Activated naive CD4-positive, alpha-beta T cell treated with anti-CD3 and anti-CD28 coated beads for 36 hours (primary cell): ENCODE measurements at places on chromosomes 2 and 18. TPM values are rescaled to one million over a fixed set of nuclear protein-coding genes. Genes with fewer than 3 reads are reported as not detected.
A peak's percentile ranks its signal among the peaks of the same experiment; 100 is the strongest.

The CCDC138 gene
- total RNA-seq: 9.5 TPM

The DSG4 gene
- total RNA-seq: not detected

The RUFY4 gene
- 1.8 TPM for total RNA-seq

The KYNU gene
- total RNA-seq: not detected

The PROM2 gene
- total RNA-seq: 0.89 TPM

DNA sequence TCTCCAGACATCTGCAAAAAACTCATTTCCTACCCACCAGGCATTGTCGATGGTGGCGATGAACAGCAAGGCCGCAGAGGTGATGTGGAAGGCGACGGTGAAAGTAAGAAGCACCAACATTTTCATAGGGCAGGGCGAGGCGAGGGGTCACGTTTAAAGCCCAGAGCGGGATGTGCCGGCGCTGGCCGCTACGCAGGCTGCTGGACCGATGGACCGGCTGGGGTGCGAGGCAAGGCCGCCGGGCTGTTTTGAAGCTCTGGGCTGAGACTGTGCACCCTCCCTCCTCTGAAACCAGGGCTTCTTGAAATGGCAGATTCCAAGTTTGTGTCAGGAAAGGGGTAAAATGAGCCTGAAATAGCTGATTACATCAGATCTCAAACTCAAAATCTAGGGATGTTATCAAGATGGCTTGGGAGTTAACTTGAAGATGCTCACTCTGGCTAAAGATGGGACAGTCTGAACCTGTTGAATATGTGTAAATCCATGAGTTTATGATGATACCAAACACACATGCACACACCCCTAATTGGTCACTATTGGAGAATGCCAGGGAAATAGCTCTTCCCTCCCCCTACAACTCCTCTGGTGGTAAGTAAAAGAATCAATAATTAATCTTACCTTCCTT, 31.6 kb upstream of the GAREM2 start:
- no peak for DNase-seq
- no peak overlapping the region for H3K4me3 ChIP-seq
- H3K36me3 ChIP-seq: peaks cover 1% of the 10 kb centered on the region
- H3K27ac ChIP-seq: no peak overlapping the region
- H3K27me3 ChIP-seq: no peaks in the 10 kb centered on the region

DNA sequence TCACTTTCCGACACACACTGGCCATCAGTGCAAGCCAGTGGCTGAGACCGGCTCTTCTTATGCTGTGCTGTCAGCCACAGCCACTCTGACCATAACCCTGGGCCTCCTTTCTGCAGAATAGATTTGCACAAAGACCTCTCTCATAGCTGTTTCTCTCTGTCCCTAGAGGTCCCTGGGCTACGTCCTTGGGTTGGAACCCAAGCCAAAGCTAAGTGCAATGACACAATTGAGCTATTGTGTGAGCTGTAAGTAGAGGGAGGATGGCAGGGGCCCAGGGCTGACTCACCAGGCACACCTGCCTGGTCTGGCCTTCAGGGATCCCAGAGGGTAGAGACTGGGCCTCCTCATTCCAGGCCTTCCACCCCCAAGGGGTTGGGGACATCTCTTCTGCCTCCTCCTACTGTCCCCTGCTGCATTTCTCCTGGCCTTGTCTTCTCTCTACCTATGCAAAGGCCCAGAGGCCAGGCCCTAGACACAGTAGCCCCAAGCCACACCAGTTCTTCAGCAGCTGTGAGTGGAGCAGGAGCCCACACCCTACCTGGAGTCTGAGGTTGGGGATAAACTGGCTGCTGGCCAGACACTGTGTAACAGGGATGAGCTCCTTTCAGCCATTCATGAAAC, 174.6 kb downstream of the NCK2 start:
- H3K4me1 ChIP-seq: peaks cover 35% of the 10 kb centered on the region
- no peaks in the 10 kb centered on the region for H3K27me3 ChIP-seq
- H3K4me3 ChIP-seq: no peak overlapping the region
- H3K27ac ChIP-seq: no peak overlapping the region
- no peaks in the 10 kb centered on the region for H3K36me3 ChIP-seq
- no peak for DNase-seq

DNA sequence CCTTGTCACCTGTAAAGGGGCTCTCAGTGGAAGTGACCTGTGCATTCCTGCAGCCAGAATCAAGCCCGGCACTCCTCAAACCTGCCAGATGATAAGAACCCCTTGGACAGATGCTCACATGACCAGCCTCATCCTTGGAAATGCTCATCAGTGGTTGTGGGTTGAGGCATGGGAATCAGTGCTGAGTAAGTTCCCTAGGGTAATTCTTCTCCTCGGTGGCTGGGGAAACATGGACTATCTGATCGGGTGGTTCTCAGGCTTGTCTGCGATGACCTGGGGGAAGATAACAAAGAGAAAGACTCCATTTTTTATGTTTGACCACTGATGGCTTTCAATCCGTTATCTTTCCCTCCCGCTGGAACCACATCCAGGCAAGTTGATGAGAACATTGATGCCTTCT, 84.0 kb downstream of the SPP2 start:
- peaks cover 27% of the 10 kb centered on the region for H3K4me1 ChIP-seq
- H3K4me3 ChIP-seq: no peak overlapping the region
- DNase-seq: no peak
- H3K27ac ChIP-seq: no peak overlapping the region

- no peak overlapping the region for H3K4me3 ChIP-seq
- no peak overlapping the region for H3K27ac ChIP-seq
- peaks cover 22% of the 10 kb centered on the region for H3K36me3 ChIP-seq
- peaks cover 58% of the 10 kb centered on the region for H3K4me1 ChIP-seq
- DNase-seq: no peak
Measured at GRCh38 chr18:77084688-77085035, 47.9 kb downstream of the MBP start.

GRCh38 chr2:239696559-239697207, 295.9 kb upstream of the HDAC4 start:
- H3K36me3 ChIP-seq: no peaks in the 10 kb centered on the region
- H3K4me1 ChIP-seq: no peaks in the 10 kb centered on the region
- no peak overlapping the region for H3K4me3 ChIP-seq
- no peaks in the 10 kb centered on the region for H3K27me3 ChIP-seq
- no peak for DNase-seq
- H3K27ac ChIP-seq: no peak overlapping the region

DNA sequence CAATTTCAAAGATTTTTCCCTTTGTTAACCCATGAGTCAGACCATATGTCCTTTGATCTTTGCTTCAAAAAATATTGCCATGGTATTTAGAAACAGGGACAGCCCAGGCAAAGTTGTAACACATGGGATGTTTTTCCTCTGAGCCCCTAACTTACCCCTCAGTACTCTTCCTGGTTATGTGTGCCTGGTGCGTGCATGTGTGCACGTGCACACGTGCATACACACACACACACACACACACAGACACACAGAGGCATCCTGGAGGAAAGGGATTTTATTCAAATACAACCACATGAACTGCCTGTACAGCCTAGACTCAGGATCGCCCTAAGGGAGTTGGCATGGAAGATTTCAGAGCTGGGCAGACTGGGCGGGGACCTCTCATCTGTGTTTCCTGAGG, 5.1 kb downstream of the AFF3 start:
- DNase-seq: no peak
- H3K27me3 ChIP-seq: peaks cover 2% of the 10 kb centered on the region
- H3K27ac ChIP-seq: no peak overlapping the region
- H3K4me1 ChIP-seq: peaks cover 46% of the 10 kb centered on the region
- H3K4me3 ChIP-seq: no peak overlapping the region
- H3K36me3 ChIP-seq: no peaks in the 10 kb centered on the region

DNA sequence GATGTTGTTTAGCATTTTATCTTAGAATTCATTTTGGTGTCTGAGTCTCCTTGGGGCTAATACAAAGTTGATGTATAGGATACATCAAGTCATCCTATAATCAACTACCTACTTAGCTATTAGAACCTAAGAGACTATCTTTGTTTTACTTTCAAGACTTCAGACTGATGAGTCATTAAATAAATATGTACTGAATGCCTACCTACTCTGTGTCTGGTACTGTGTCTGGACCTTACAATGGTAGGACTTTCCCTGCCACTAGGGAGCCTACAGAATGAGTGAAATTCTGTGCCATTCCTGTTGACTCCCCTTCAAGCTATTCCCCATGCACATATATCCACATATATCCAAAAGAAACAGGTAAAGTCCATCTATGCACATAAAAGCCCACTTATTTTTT, 114.5 kb downstream of the ERBB4 start:
- H3K4me3 ChIP-seq: no peak overlapping the region
- no peaks in the 10 kb centered on the region for H3K27me3 ChIP-seq
- no peak overlapping the region for H3K27ac ChIP-seq

GRCh38 chr2:121220995-121221394, 64.0 kb downstream of the TFCP2L1 start:
- no peak for DNase-seq
- no peak overlapping the region for H3K27ac ChIP-seq
- H3K36me3 ChIP-seq: no peaks in the 10 kb centered on the region
- no peaks in the 10 kb centered on the region for H3K4me1 ChIP-seq
- H3K27me3 ChIP-seq: no peaks in the 10 kb centered on the region

- H3K27me3 ChIP-seq: no peaks in the 10 kb centered on the region
- peak overlapping the region; percentile 24 for H3K27ac ChIP-seq
- DNase-seq: peak; percentile 43
- H3K4me1 ChIP-seq: peaks cover 38% of the 10 kb centered on the region
Measured at GRCh38 chr2:118013221-118013723, 598 bp downstream of the CCDC93 start.

GRCh38 chr2:172993931-172994717, 81.5 kb upstream of the MAP3K20 start:
- H3K4me3 ChIP-seq: no peak overlapping the region
- no peaks in the 10 kb centered on the region for H3K4me1 ChIP-seq
- DNase-seq: no peak
- no peaks in the 10 kb centered on the region for H3K27me3 ChIP-seq

DNA sequence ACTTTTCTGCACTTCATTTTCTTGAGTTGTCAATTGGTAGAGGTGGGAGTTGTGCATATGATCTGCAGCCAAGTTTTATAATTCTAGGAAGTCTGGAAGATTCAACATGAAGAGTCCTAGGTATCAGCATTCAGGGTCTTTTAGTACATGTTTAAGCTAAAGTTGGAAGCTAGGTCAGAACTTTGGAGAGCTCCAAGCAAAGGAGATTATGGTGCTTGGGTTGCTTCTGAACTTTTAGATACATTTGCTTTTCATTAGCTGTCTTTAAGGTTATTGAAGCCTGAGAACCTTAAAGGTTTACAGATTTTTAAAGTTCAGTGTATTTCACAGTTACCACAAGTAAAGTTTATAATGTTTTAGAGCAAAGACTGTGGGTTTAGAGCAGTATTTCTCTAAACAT, 85.5 kb downstream of the EPC2 start:
- no peak for DNase-seq
- H3K27me3 ChIP-seq: no peaks in the 10 kb centered on the region
- no peak overlapping the region for H3K27ac ChIP-seq
- H3K36me3 ChIP-seq: peaks cover 13% of the 10 kb centered on the region

DNA sequence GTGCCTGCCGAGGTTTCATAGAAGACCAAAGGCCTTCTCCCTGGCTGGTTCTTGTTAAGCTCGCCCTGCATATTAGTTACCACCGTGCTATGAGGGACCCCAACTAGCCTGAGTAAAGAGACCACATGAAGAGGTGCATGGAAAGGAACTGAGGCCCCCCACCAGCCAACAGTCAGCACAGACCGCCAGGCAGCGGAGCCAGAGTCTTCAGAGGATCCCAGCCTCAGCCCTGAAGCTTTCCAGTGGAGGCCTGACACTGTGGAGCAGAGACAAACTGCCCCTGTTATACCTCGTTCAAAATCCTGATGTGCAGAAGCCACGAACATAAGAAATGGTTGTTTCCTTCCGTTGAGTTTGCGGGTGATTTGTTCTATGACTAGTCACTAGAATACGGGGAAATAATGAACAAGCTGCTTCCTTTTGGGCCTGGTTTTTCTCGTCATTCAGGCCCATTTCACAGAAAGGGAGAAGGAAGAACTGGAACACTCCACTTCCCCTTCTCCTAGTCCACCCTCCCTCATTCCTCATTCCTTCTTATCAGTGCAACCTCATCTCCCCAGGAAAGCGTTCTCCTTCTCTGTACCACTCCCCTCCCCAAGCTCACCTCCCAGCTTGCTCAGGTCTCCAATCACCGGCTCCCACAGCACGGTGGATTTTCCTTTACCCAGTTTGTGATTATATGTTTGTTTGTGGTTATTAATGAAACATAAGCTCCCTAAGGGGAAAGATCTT, 3.0 kb upstream of the GLI2 start:
- no peak overlapping the region for H3K4me3 ChIP-seq
- H3K4me1 ChIP-seq: peaks cover 9% of the 10 kb centered on the region
- DNase-seq: no peak
- peaks cover 32% of the 10 kb centered on the region for H3K27me3 ChIP-seq
- no peaks in the 10 kb centered on the region for H3K36me3 ChIP-seq

DNA sequence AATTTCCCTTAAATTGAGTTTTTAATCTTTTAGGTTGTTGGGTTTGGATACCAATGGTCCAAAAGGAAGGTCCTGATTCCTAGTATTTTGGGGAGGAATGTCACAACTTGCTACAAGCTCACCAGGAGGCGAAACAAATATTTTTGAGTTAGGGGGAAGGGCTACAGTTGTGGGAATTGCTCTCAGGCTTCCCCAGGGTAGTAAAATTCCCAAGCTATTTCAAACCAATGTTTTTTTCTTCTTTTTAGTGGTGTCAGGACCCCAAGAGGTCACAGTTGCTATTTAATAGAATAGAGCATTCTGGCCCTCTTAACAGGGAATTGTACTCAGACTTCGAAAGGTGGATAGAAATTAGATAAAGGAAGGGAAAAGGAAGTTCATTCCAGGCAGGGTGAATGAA, 68.5 kb upstream of the ST3GAL5 start:
- no peak overlapping the region for H3K4me3 ChIP-seq
- no peaks in the 10 kb centered on the region for H3K27me3 ChIP-seq
- H3K36me3 ChIP-seq: no peaks in the 10 kb centered on the region
- no peak overlapping the region for H3K27ac ChIP-seq

DNA sequence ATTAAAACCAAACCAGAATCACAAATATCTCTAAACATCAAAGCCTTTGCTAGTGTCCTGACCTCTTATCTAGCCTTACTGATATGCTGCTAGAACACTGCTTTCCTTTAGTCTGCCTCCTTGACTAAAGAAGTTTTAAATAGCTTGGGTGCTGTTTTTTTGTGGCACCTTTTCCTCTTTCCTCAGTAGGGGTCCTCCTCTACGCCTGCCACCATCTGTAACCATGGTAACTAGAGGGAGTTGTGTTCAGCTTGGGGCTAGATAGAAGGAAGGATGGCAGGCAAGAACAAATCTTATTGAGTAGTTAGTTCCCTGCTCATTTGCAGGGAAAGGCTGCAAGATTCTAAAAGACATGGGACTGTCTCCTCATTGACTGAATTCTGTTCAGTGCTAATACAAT, 86.0 kb downstream of the TAF4B start:
- no peak overlapping the region for H3K27ac ChIP-seq
- peaks cover 3% of the 10 kb centered on the region for H3K4me1 ChIP-seq
- DNase-seq: no peak
- H3K36me3 ChIP-seq: peaks cover 20% of the 10 kb centered on the region
